Lung (tissue), 17 donors: ENCODE measurements at places on chromosomes 6 and 20. TPM values are rescaled to one million over a fixed set of nuclear protein-coding genes. Genes with fewer than 3 reads are reported as not detected.

HSPA12B gene
- total RNA-seq: 28.3 TPM

CDKN1A gene
- total RNA-seq: 35.3 TPM

VSX1 gene
- total RNA-seq: not detected

VSTM2L gene
- 8.0 TPM for total RNA-seq

UBE2C gene
- 2.5 TPM for total RNA-seq

FAXC gene
- 5.9 TPM for total RNA-seq

SIGLEC1 gene
- 34.2 TPM for total RNA-seq

GABRR1 gene
- total RNA-seq: not detected

ELOVL2 gene
- total RNA-seq: 2.8 TPM

SLC17A1 gene
- total RNA-seq: not detected
